ENCODE measurements at places on chromosomes 2 and 18.
A peak's percentile ranks its signal among the peaks of the same experiment; 100 is the strongest.

DNA sequence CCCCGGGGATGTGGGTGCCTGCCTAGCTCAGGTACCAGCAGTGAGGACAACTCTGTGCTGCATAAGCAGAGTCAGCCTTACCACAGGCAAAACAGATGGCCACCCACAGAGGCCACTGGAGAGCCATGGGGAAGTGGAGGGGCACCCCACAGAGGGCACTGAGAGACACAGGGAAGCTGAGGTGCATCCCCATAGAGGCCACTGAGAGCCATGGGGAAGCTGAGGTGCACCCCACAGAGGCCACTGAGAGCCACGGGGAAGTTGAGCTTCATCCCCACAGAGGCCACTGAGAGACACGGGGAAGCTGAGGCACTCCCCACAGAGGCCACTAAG is 134.1 kb upstream of the EPAS1 start:
- no peak for DNase-seq

- no peak for DNase-seq
Measured at GRCh38 chr2:219713110-219713509, 85.7 kb downstream of the SLC4A3 start.

DNA sequence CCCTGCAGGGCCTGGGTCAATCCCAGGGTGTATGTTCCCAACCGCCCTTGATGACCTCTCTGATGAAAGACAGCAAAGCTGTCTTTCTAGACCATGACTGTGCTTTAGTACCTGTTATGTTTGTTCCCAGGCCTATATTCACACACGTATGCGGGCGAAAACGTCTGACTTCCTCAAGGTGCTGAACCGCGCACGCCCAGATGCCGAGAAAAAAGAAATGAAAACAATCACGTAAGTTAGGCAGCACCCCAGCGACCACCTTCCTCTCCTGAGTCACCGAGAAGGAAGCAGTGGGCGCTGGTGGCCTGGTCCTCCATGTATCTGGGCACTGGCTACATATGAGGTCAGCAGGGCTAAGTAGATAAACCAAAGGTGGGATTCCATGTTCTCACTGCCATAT is 11.1 kb upstream of the GPBAR1 start:
- no peak for DNase-seq

GRCh38 chr2:60553495-60554073 is at the start of gene BCL11A:
TSS of gene BCL11A (minus strand) at chr2:60553654. CDS start at chr2:60553270, 384 bp downstream.
- DNase-seq, result no peak

DNA sequence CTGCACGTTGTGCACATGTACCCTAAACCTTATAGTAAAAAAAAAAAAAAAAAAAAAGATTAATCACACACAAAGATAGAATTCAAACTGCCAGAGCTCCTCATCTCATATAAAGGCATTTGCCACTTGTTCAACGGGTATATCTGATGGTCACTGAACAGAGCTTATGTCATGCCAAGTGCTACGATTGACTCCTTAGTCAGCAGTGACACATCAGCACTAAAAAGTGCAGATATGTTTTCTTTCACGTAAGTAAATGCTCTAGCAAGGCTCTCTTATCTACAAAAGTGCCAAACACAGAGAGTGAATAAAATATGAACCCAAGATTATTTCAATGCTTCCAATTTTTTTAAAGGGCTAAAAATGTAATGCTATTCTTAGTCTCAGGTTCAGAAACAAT is 1.1 kb downstream of the LMAN1 start:
- no peak for DNase-seq

- DNase-seq, result no peak
Measured at GRCh38 chr2:191839918-191840804, 6.7 kb downstream of the CAVIN2 start.

DNA sequence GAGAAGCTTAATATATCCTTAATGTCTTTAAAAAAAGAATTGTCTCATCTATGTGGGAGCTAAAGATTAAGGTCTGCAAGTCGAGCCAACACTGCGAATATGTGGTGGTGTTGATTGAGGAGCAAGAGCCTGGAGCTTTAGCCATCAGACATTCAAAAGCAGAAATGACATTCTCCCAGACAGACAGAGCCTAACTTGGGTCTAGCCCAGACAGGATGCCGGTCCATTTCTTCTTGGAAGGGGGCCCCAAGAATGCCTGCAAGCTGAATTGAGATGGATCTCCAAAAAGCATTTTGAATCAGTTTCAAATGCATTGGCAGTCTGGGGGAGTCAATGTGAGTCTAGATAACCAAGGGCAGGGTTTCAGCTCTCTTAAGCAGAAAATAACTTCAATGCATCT is 30.1 kb upstream of the EML4 start:
- no peak for DNase-seq

- no peak for DNase-seq
Measured at GRCh38 chr2:9649261-9649660, 18.5 kb upstream of the YWHAQ start.

DNA sequence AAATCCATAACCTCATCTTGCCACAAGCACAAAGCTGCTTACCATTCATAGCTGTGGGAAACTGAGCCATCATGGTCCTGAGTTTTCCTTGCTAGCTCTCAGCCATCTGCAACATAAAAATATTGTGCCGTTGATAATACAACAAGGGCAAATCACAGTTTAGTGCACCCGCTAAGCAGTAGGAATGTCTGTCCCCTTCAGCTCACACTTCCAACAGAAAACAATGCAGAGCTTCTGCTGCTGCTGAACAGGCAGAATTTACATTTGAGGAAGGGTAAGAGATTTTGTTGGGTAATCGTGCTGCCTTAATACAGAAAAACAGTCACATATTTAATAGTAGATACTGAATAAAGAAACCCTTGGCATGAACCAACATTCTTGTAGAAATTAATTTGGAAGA is 32.3 kb downstream of the ITSN2 start:
- no peak for DNase-seq

DNA sequence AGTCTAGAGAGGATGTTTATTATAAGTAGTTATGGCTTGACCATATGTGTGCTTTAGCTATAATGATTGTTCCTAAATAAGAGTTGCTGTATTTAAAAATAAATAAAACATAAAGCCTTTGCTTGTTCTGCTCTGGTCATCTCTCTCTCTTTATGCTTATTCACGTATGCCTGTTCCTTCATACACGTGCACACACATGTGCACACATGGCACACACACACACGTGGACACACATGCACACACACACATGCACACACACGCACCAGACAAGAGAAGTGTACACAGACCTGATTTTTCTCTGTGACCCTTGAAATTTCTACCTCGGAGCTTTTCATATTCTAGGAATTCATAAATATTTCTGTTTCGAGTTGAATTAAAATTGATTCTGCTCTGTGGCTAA is 658.2 kb upstream of the SALL3 start:
- no peak for DNase-seq

DNA sequence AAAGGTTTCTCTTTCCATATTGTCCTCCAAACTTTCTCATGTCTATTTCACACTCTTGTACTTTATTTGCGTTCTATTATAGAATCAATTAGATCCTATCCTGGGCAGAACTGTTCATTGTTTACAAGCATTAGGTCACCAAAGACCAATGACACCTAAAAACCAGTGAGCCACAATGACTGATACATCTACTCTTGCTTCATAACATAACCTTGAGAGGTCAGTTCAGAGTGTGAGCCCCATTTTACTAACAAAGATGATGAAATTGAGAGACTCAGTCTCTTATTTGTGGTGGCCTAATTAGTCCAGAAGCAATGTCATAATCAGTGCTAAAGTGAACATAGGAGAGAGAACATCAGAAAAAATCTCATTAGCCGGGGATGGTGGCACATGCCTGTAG is 248.9 kb upstream of the RBBP8 start:
- DNase-seq, result no peak

GRCh38 chr2:31319406-31320175 is 85.6 kb downstream of the EHD3 start:
- peak; percentile 52 for DNase-seq

GRCh38 chr2:240733803-240734495 is 42.3 kb downstream of the AQP12A start:
- DNase-seq, result peak; percentile 18

DNA sequence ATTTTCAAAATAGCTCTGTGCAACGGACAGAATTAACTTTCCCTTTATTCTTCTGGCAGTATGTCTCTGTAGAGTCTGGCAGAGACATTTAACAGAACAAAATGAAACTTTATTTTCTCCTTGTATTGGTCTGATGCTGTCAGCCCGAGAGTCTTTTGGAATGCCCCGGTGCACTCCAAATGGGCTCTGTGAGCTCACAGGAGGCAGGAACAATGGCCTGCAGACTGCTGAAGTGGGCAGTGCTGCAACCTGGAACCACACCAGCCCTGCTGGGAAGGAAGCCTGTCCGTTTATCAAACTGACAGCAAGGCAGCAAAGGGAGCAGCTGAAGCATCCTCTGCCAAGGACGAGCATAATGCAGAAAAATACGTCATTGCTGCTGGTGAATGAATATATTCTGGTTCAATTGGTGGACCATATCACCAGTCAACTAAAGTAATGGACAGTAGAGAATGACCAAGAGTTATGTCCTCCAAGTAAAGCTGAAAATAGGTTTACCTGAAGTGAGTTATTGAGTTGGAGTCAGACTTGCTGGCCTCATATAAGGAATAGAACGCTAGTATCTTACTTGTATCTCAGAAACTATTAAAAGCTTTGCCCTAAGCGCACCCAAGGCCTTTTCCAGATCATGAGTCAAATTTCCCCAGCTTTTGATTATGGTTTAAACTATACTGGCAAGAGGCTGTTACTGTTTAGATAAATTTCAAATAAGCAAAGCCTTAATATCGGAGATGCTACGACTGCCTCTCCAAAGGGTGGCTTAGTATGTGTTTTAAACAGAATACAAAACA is 207.6 kb upstream of the TANK start:
- DNase-seq, result no peak

DNA sequence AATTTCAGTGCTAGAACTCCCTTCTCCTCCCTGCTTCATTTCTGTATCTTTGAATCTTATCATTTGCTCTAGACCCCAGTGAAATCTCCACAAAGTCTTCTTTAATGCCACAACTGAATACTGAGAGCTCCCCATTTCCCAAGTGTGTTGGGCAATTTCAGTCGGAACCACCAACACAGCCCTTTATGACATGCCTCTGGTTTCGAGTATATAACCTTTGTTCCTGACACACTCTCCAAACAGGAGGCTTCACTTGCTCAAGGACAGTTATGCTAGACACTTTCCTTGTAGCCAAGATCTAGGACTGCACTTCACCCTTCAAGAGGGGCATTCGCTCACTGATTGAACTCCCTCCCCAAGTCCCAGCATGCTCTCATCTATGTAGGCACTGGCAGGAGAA is 18.6 kb upstream of the TTR start:
- DNase-seq, result no peak

DNA sequence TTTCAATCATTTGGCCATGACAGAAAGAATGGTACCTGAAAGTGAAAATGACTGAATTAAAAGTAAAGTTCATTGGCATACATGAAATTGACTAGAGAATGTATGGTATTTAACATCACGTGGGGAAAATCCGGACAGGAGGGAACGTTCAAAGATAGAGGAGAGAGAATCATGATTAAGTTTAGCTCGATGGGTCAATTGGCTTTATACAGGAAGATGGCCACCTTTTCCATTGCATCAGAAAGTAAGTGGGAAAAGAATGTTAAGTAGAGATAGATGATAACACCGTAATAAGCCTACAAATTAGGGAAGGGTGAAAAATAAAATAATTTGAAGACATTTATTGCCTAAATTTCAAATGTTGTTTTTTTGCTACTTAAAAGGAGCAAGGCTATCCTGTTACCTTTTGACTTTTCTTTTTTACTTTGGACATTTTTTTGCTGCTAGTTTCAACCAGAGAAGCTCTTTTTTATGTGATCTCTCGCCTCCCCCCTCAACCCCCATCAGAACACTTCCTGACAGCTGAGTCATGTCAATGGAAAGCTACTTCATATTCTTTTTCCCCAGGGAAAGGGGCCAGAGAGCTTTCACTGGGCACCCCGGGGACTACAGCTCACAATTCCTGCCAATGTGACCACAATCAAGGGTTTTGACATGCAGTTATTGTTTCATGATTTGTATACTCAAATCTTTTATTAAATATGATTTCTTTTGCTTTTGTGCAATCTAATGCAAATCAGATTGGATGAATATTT is 767 bp upstream of the CCDC102B start:
- DNase-seq, result no peak

- no peak for DNase-seq
Measured at GRCh38 chr2:60484133-60484645, 69.3 kb downstream of the BCL11A start.
